ENCODE measurements at places on chromosomes 2 and 18.

- peak; percentile 69 for DNase-seq
These were observed 123.9 kb upstream of the SLC1A4 start for GRCh38 chr2:64865073-64865830.

DNA sequence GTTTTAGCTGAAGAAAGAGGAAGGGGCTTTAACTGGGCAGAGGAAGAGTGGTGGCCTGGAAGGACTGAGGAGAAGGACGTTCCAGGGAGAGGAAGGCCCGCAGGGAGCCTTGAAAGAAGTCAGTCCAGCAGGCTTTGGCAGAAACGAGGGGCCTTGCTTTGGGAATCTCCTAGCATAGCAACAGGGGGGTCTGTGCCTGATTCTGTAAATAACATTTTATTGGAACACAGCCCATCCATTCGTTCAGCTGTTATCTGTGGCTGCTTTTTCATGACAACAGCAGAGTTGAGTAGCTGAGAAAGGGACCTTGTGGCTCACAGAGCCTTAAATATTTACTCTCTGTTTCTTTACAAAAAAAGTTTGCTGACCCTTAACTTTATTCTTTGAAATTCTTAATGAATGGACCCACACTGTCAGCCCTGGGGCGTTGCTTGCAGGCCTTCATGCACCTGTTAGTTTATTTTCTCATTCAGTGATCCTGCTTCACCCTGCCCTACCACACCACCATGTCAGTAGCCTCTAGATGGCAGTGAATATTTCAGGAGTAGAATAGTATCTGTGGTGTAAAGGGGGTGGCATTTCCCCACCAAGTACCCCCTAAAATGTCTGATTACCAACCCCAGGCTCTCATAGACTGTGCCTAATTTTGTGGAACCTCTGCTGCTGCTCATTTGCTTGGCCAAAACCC lies 61.0 kb downstream of the MGAT5 start:
- no peak for DNase-seq

DNA sequence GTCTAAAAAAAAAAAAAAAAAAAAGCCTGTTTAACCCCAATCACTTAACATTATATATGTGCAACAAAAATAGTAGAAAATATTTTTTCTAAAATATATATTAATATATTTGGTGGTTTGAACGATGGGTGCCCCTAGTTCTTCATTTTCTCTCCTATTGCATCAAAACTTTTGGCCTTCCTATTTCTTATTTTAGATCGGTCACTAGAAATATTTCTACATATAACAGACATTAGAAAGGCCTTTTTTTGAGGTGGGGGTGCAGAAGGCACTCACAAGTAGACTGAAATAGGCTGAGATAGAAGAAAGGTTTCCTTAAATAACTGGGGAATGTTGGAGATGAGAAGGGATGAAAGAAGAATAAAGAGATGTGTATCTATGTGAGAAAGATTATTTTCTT lies 49.3 kb upstream of the AP1S3 start:
- no peak for DNase-seq

DNA sequence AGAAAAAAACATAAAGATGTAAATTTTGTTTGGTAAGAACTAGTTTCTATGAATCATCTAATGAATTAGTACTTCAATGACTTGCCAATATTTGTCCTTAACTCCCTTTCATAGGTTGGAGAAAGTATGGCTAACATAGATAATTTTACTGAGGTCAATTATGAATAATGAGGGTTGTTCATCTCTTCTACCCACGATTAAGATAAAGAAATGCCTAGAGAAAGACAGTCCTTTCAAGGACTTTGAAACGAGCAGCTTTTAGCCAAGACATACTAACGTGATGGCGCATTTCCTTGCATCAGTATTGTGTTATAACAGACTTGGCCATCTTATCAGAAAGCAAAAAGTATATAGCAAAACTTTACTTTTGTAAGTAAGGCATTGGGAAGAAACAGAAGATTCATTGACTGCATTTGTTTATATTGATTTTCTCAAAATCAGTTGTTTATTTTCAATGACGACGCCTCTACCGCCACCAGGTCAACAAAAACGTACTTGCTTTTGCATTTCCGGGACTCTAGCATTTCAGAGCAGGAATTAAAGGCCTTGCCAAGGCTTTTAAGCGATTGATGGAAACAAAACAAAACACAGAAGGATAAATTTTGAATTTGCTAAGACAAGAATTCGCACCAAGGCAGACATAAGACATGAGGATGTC lies 961 bp downstream of the RBM43 start:
- DNase-seq = no peak

- DNase-seq = peak; percentile 54
These were observed 175.5 kb upstream of the KLF7 start for GRCh38 chr2:207341112-207341750.

GRCh38 chr2:28394997-28395333 lies 2.3 kb downstream of the FOSL2 start:
- DNase-seq = no peak

DNA sequence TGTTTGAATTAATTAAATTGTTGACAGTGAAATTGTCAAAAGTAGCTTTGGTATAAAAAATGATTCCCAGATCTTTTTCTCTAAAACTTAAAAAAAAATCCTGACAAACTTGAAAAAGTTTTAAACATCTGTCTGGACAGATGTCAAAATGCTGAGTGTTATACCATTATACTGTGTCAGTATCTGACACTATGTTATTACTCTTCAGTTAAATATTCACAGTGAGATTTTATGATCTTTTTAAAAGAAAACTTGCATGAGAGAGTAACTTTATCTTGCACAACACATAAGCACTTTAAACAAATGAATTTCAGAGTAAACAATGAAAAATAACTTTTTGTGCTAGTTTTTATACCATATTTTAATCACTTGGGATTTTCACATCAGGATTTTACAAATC lies 167.4 kb downstream of the MEIS1 start:
- no peak for DNase-seq

DNA sequence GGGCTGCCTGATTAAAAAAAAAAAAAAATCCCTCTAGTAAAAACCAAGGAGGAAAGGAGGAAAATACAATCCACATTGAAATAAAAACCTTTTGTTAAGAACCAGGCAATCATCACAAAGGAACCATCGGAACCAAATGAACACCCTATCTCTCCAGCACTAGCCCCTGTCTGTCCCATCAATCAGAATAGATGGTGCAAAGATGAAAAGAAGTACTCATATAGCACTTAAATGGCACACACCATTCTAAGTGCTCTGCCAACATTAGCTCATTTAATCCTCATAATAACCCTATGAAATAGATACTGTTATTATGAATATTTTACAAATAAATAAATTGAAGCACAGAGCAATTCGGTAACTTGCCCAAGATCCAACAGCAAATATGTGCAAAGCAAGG lies 38.5 kb downstream of the LRP2 start:
- no peak for DNase-seq

GRCh38 chr18:44853430-44853829 lies 172.7 kb downstream of the SETBP1 start:
- no peak for DNase-seq

DNA sequence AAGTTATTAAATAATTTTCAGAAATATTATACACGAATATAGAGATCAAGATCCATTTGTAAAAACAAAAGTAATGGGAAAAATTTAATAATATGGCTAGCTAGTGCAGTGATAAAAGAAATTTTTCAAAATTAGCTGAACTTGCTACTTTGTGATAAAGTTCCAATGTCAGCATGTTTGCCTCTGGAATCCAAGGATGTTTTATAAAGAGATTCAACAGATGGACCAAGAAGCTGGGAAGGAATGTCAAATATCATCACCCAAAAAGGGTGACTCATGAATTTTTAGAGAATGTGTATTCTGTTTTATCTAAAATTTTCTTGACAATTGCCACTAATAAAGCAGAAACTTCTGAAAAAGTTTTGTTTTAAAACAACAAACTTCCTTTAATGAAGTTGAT lies 95.3 kb downstream of the FSIP2 start:
- DNase-seq = no peak
